ENCODE measurements at places on chromosomes 6 and 20.

GRCh38 chr6:17729223-17730077 lies 22.7 kb upstream of the NUP153 start:
- no peak overlapping the region for H3K27ac ChIP-seq
- no peak for DNase-seq
- no peaks in the 10 kb centered on the region for H3K27me3 ChIP-seq
- no peak overlapping the region for H3K4me3 ChIP-seq

GRCh38 chr6:47439348-47439668 lies 38.3 kb upstream of the CD2AP start:
- H3K4me1 ChIP-seq: no peaks in the 10 kb centered on the region
- no peak for DNase-seq
- H3K36me3 ChIP-seq: no peaks in the 10 kb centered on the region
- H3K27ac ChIP-seq: no peak overlapping the region
- no peak overlapping the region for H3K4me3 ChIP-seq

DNA sequence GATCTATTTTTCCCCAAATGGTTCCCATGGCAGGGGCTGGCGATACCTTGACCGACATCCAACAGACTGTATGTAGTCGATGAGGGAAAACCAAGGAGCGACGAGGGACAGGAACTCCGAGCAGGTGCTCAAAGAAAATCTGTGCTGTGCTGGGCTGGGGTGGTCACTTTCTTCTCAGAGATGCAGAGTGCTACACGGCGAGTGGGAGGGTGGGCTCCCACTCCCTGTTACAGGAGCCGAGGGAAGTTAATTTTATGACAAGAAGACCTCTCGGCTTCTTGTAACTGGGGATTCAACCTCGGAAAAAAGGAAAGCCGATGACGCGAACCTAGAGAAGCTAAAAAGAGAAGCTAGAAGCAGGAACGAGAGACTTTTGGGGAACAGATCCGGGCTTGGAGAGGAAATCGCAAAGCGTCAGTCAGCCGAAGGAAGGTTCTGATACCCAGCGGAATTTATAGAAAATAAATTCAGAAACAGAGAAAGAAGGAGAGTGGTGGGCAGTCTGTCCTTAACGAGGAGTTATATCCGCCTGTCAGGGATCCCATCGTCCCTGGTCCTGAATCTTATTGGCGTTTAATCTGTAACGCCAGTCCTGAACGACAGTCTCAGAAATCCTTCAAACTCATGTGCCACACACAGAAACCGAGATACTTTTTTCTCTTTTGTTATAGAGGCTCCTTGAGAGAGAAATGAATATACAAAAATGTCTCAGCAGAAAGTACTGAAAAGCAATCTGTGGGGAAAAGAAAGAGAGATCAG lies 84.6 kb upstream of the ZNF322 start:
- DNase-seq: no peak
- peaks cover 66% of the 10 kb centered on the region for H3K27me3 ChIP-seq
- H3K4me3 ChIP-seq: no peak overlapping the region
- no peaks in the 10 kb centered on the region for H3K4me1 ChIP-seq
- no peaks in the 10 kb centered on the region for H3K36me3 ChIP-seq

DNA sequence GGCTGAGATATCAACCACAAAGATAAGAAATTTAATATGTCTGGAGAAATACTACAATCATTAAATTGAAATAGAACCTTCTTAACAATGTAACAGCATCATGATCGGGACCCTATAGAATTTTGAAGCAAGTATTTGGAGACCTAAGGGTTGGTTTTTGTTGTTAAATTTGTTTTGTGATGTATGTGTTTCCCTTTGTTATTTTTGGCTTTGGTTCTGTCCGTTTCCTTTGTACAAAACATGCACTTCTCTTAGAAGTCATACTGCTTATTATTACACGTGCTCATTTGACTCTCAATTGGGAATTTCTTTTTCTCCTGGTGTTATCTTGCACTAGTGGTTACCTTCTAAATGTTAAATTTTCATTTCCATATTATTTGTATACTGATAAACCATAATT lies 4.0 kb upstream of the PLN start:
- no peak overlapping the region for H3K4me3 ChIP-seq
- no peak overlapping the region for H3K27ac ChIP-seq
- H3K36me3 ChIP-seq: no peaks in the 10 kb centered on the region
- no peaks in the 10 kb centered on the region for H3K27me3 ChIP-seq

DNA sequence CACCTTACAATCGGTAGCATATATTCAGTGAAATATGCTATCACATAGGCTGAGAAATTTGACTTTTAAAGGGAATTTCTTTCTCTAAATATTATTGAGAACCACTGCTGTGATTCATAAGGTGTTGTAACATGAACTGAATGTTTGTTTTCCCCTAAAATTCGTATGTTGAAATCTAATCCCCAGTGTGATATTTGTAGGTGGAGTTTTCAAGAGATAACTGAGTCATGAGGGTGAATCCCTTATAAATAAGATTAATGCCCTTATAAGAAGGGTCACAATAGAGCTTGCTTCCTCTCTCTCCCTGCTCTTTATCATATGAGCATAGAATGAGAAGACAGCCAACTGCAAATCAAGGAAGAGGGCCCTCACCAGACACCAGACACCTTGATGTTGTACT lies 64.8 kb downstream of the LMBRD1 start:
- DNase-seq: no peak
- no peaks in the 10 kb centered on the region for H3K27me3 ChIP-seq

DNA sequence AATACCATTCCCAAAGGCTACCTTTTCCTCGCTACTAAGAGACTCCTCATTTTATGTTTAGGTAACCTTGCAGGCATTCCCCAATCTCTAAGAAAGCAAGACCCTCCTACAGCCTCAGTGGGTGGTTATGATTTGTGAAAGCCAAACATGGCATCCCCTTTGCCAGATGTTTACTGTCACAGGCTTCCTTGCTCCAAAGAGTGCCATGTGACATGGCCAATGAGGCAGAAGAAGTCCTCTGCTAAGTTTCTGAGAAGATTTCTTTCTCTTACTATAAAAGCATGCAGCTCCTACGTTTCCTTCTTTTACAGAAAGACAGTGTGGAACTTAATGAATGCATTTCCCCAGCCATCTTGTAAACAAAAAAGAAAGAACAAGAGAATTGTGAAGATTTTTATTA lies 688.2 kb downstream of the TBC1D32 start:
- peak; percentile 16 for DNase-seq
- H3K4me3 ChIP-seq: no peak overlapping the region
- no peak overlapping the region for H3K27ac ChIP-seq
- no peaks in the 10 kb centered on the region for H3K4me1 ChIP-seq

Data from left lung (tissue), 14 donors.